ENCODE measurements at places on chromosomes 6 and 20.

DNA sequence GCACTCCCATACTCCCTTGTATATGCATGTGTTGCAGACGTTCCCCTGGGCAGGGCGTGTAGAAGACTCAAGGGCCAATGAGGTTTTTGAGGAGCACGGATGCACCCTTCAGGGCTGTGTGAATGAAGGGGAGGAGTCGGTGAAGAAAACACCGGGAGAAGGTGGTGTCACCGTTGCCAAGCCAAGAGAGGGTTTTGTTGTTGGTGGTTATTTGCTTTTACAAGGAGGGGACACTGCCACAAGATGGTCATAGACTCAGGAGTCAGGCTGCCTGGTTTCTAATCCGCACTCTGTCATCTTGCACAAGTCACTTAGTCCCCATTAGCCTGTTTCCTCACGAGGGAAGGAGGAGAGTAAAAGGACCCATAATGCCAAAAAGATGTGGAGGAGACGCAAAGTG lies 124.0 kb downstream of the PXDC1 start:
- DNase-seq = no peak

DNA sequence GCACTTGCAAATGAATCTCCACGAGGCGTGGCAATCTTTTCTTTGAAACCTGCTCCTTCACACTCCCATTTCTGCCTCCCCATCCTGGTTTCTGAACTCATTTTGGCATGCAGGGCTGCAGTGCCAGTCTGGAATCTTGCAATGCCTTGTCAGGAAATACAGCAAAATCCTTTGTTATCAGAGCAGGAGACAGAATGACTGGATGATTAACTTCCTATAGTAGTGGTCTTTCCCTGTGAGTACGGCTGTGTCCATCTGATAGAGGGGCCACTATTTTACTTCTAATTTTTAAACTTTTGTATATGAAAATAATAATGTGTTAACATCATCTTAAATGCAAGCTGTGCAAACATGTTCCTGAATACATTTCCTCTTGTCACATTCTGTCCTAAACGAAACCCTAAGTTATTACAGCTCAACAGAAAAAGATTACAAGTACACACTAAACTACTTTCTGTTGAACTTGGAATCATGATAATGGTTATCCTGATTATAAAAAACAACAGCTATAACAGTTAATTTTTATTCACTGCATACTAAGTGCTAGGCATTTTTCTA lies 140.2 kb downstream of the KIF13A start:
- DNase-seq = no peak

DNA sequence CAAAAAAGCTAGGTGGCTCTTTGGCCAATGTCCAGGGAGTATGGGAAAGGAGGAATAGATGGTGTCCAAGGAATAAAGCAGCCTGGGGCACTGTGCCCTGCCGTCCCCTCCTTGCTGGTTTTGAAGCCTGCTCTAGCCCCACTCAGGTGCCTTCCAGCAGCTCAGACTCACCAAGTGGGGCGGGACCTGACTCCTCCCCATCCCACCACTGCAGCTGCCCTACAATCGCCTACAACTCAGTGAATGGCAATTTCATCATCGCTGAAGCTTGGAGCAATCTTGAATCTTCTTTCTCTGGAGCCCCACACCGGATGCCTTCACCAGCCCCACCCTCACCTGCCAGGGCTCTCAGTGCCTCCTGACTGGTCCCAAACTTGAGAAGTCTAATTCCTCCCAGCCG lies 56.4 kb upstream of the NXT1 start:
- DNase-seq = no peak

GRCh38 chr6:128112494-128112893 lies 211.6 kb upstream of the THEMIS start:
- DNase-seq = no peak

All from A549 (cell line).